ENCODE measurements at places on chromosomes 4 and X. TPM values are rescaled to one million over a fixed set of nuclear protein-coding genes. Genes with fewer than 3 reads are reported as not detected.
A peak's percentile ranks its signal among the peaks of the same experiment; 100 is the strongest.

DNA sequence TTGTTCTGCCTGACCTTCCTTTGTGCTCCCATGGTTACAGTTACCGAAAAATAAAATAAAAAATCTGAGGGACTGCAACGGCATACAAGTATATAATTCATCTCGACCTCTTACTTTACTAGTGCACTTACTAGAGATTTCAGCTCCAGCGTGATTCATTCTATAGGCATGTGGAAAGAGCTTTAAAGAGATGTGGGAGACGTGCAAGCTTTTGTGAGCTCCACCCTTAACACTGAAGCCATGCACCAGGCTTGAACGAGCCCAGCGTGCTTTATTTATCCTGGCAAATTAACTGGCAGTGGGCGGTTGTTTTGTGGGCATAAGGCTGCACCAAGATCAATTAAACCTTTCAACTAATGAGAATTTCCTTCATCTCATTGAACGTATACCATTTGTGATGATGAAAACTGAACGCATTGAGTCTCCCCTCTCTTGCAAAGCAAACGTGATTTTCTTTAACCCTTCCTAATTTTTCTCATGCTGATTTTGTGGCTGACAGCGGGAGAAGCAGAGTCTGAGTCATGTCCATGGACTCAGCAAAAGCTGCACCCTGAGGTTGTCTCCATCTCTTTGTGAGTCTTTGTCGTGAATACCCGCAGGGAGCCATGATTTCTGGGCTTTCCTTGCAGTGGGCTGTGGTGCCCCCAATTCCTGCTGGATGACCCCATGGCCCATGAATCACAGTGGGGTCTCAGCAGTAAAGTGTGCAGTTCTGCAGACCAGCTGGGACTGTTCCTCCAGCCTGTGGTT lies 60.1 kb downstream of the MXRA5 start:
- no peaks in the 10 kb centered on the region for H3K27me3 ChIP-seq
- H3K4me3 ChIP-seq, result peak overlapping the region; percentile 29
- H3K4me1 ChIP-seq, result peaks cover 3% of the 10 kb centered on the region
- H3K36me3 ChIP-seq, result no peaks in the 10 kb centered on the region
- peak overlapping the region; percentile 87 for H3K27ac ChIP-seq

- DNase-seq, result no peak
- no peak within 1 kb of the TSS for H3K27ac ChIP-seq
- H3K27me3 ChIP-seq, result no peaks in the 10 kb centered on the region
- H3K36me3 ChIP-seq, result no peaks in the 10 kb centered on the region
- no peak within 1 kb of the TSS for H3K4me3 ChIP-seq
- H3K4me1 ChIP-seq, result no peaks in the 10 kb centered on the region
Measured at GRCh38 chr4:46123913-46124755, at the start of gene GABRG1. Gene GABRG1 (minus strand): TSS chr4:46124054. CDS start chr4:46123913, 141 bp downstream.

The SOX3 gene
- total RNA-seq, result not detected

DNA sequence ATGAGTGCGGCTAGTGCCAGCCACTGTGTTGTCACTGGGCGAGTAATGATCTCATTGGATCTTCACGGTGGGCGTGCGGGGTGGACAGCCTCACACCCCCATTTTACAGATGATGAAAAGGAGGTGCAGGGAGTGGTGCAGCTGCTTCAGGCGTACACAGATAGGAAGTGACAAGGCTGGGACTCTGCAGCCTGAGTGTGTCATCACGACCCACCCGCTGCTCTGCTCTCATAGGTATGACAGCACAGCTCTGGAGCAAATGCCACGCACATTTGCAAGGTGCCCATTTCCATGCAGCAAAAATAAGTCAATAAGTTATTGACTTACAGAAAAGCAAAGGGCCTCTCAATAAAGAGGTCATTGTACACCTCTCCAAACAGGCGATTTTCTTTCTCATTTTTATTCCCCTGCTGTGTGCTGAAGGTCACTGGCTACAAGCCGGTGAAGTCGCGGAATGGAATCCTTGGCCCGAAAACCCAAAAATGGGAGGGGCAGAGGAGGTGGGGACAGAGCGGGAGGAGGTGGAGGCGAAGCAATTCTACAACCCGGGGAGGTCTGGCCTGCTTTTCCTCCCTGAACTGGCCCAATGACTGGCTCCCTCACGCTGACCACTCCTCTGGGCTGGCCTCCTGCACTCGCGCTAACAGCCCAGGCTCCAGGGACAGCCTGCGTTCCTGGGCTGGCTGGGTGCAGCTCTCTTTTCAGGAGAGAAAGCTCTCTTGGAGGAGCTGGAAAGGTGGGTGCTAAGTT lies at the start of gene SOD3:
Gene SOD3, plus strand, starts transcription at position 658 of the 750 bp plus-strand sequence. CDS start 3,949 bp downstream, outside the sequence.
- DNase-seq, result peak; percentile 86
- H3K4me3 ChIP-seq, result peak within 1 kb of the TSS; percentile 26
- peaks cover 9% of the 10 kb centered on the region for H3K4me1 ChIP-seq
- H3K36me3 ChIP-seq, result no peaks in the 10 kb centered on the region

The MAGEA4 gene
- not detected for total RNA-seq

The FABP2 gene
- not detected for total RNA-seq

GRCh38 chr4:67926485-67926884 lies 36.8 kb downstream of the TMPRSS11A start:
- H3K36me3 ChIP-seq, result no peaks in the 10 kb centered on the region
- H3K27ac ChIP-seq, result no peak overlapping the region
- H3K4me1 ChIP-seq, result no peaks in the 10 kb centered on the region
- no peak overlapping the region for H3K4me3 ChIP-seq
- DNase-seq, result no peak

- H3K27me3 ChIP-seq, result no peaks in the 10 kb centered on the region
- H3K4me3 ChIP-seq, result no peak overlapping the region
- DNase-seq, result peak; percentile 99
- H3K4me1 ChIP-seq, result peaks cover 11% of the 10 kb centered on the region
Measured at GRCh38 chr4:138669479-138670315, 345.9 kb upstream of the NOCT start.

DNA sequence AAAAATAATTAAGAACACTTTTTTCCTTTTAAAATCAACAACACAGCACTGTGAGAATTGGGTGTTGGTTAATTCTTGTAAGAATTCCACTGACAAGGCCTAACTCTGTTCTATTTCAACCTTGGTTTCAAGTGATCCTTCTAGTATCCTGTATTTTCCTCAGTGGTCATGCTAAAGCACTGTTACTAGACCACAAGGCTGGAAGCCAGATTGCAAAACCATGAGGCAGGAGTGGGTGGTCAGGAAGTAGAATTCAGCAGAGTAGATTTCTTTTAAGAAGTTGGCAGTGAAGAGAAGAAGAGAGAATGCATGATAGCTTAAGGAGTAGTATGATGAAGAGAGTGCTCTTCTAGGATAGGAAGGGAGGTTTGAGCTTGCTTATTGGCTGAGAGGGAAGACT lies 71.6 kb upstream of the LEF1 start:
- H3K4me1 ChIP-seq, result no peaks in the 10 kb centered on the region
- H3K4me3 ChIP-seq, result no peak overlapping the region
- DNase-seq, result peak; percentile 5
- H3K36me3 ChIP-seq, result no peaks in the 10 kb centered on the region

- no peaks in the 10 kb centered on the region for H3K27me3 ChIP-seq
- no peak overlapping the region for H3K4me3 ChIP-seq
- H3K4me1 ChIP-seq, result peaks cover 2% of the 10 kb centered on the region
- no peak overlapping the region for H3K27ac ChIP-seq
- no peaks in the 10 kb centered on the region for H3K36me3 ChIP-seq
Measured at GRCh38 chr4:163164591-163164990, 2.1 kb downstream of the NAF1 start.

GRCh38 chr4:148444296-148445070 lies 2.3 kb upstream of the NR3C2 start:
- no peaks in the 10 kb centered on the region for H3K4me1 ChIP-seq
- H3K36me3 ChIP-seq, result no peaks in the 10 kb centered on the region
- DNase-seq, result no peak
- H3K4me3 ChIP-seq, result peak overlapping the region; percentile 50
- no peak overlapping the region for H3K27ac ChIP-seq

GRCh38 chrX:110425222-110426154 lies 66.8 kb downstream of the RTL9 start:
- peaks cover 12% of the 10 kb centered on the region for H3K27me3 ChIP-seq
- H3K36me3 ChIP-seq, result no peaks in the 10 kb centered on the region
- no peak for DNase-seq
- H3K27ac ChIP-seq, result no peak overlapping the region
- no peak overlapping the region for H3K4me3 ChIP-seq
- H3K4me1 ChIP-seq, result peaks cover 2% of the 10 kb centered on the region

The SERTM2 gene
- under 0.01 TPM for total RNA-seq

DNA sequence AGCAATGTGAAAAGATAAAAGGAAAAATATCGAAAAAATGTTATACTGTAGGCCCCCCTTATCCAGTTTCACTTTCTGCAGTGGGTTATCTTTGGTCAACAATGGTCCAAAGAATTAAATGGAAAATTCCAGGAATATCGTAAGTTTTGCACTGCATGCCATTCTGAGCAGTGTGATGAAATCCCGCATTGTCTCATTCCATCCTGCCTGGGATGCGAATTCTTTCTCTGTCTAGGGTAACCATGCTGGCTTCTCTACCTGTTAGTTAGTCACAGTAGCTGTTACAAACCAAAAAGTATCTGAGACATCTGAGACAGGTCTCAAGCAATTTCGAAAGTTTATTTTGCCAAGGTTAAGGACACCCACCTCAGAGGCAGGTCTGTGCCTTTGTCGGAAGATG lies 170.3 kb downstream of the COX18 start:
- H3K4me3 ChIP-seq, result no peak overlapping the region
- DNase-seq, result no peak
- H3K4me1 ChIP-seq, result no peaks in the 10 kb centered on the region
- H3K27ac ChIP-seq, result no peak overlapping the region
- H3K36me3 ChIP-seq, result no peaks in the 10 kb centered on the region

DNA sequence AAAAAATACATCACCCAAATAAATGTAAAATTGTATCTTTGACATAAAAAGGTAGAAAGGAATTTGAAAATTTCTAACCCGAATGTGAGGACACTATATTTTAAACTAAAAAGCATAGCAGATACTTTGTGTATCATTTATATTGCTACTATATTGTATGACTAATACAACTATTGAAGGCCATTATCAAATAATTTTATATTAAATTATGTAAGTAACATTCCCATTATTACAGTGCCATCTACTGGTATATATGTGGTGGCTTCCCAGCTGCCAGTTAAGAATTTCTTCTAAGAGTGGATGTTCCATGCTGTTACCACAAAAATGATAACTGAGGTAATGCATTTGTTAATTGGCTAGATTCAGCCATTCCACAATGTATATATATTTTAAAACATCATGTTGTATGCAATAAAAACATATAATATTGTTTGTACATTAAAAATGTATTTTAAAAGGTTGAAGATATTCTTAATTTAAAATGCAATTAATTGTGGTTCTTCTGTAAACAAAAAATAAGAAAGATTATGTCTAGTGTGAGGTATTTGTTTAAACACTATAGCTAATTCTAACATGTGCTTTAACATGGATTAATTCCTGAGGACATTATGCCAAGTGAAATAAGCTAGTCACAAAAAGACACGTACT lies 65.3 kb downstream of the EGF start:
- H3K27me3 ChIP-seq, result no peaks in the 10 kb centered on the region
- no peaks in the 10 kb centered on the region for H3K36me3 ChIP-seq
- H3K27ac ChIP-seq, result no peak overlapping the region

DNA sequence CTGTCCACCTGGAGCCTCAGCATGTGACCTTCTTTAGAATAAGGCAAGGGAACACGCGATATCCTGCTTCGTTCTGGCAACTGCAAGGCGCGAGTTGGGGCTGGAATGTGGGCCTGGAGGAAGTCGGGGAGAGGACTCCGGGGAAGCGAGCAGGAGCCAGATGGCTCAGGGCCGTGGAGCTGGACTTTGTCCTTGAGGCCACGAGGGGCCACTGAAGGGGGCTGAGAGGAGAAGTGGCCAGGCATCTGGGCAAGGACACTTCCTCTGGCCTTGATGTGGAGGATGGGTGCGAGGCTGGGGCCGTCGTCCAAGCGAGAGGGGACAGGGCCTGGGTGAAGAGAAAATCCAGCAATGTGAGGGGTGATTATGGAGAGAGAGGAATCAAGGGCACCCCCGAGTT lies 12.2 kb upstream of the DUSP9 start:
- H3K27ac ChIP-seq, result no peak overlapping the region
- no peaks in the 10 kb centered on the region for H3K4me1 ChIP-seq
- DNase-seq, result no peak
- H3K27me3 ChIP-seq, result peaks cover 21% of the 10 kb centered on the region

GRCh38 chr4:39976945-39977488 lies 694 bp downstream of the PDS5A start:
- peak overlapping the region; percentile 91 for H3K27ac ChIP-seq
- H3K36me3 ChIP-seq, result peaks cover 11% of the 10 kb centered on the region
- H3K4me3 ChIP-seq, result peak overlapping the region; percentile 96
- H3K27me3 ChIP-seq, result no peaks in the 10 kb centered on the region

DNA sequence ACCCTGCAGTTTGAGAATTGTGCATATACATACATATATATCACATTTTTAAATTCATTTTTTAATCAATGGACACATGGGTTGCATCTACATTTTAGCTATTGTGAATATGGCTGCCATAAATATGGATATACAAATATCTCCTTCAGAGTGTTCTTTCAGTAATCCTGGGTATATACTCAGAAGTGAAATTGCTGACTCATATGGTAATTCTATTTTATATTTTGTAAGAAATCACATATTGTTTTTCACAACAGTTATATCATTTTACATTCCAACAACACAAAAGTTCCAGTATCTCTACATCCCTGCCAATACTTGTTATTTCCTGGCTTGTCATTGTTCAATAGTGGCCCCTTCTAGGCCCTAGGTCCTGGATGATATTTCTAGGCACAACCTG lies 20.6 kb upstream of the HSFX4 start:
- no peak for DNase-seq
- H3K4me3 ChIP-seq, result no peak overlapping the region
- H3K4me1 ChIP-seq, result no peaks in the 10 kb centered on the region

DNA sequence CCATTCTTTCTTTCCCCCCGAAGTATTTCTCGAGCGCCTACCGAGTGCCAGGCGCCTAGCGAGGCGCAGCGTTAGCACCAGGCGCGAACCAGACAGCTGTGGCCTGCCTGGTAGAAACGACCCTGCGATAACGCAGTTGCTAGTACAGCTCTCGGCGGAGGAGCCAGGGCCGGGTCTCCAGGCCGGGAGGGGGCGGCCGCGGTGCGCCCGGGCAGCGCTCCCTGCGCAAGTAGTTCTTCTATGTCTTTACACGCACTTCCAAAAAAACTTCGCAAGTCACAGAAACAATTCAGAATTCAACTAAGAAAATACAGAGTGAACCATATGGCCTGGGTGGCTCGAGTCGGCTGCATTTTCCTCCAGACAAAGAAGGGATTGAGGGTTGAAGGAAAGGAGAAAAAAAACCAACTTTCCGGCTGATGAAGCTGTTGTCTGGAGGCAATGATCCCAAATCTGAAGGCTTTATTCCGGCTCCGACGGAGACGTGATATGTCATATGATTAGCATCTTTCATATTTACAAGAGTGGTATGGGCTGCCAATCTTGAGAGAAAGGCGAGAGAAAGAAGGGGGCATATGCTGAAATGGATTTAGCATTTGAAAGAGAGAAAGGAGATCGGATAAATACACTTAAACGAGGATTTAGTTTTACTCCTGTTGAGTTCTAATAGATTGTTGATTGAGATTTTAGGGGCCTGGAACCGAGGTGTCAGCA lies 7.2 kb upstream of the NEUROG2 start:
- peak overlapping the region; percentile 20 for H3K4me3 ChIP-seq
- H3K36me3 ChIP-seq, result no peaks in the 10 kb centered on the region
- no peaks in the 10 kb centered on the region for H3K4me1 ChIP-seq
- peak; percentile 66 for DNase-seq
- H3K27me3 ChIP-seq, result peaks cover 60% of the 10 kb centered on the region

The NLGN3 gene
- total RNA-seq, result 0.18 TPM

- peak; percentile 46 for DNase-seq
- no peaks in the 10 kb centered on the region for H3K4me1 ChIP-seq
- H3K27ac ChIP-seq, result no peak overlapping the region
- H3K36me3 ChIP-seq, result no peaks in the 10 kb centered on the region
Measured at GRCh38 chr4:7736436-7737267, 203.0 kb downstream of the AFAP1 start.

All from IMR-90 (cell line).